CD4-positive, alpha-beta memory T cell (primary cell): ENCODE measurements at places on chromosomes 6 and 20.

GRCh38 chr6:12479881-12480280 is 189.7 kb downstream of the EDN1 start:
- DNase-seq: no peak

DNA sequence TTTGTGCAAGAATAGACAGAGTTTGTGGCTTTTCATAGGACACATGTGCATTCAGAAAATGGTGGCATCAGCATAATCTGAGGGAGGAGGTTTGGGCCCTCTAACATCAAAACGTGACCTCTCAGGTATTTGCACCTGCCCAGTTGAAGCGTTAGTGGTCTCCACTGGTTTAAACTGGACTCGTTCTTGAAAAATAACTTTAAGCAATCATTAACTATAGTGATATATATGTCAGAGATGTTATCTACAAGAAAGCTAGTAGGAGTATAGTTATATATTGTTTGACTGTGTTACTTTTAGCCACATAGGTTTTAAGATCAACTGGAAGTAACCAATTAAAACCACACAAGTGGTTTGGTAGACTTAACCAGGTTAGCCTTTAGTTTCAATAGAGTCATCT is 607.4 kb downstream of the MAFB start:
- DNase-seq: no peak

GRCh38 chr6:110761371-110761770 is 53.9 kb downstream of the CDK19 start:
- no peak for DNase-seq

DNA sequence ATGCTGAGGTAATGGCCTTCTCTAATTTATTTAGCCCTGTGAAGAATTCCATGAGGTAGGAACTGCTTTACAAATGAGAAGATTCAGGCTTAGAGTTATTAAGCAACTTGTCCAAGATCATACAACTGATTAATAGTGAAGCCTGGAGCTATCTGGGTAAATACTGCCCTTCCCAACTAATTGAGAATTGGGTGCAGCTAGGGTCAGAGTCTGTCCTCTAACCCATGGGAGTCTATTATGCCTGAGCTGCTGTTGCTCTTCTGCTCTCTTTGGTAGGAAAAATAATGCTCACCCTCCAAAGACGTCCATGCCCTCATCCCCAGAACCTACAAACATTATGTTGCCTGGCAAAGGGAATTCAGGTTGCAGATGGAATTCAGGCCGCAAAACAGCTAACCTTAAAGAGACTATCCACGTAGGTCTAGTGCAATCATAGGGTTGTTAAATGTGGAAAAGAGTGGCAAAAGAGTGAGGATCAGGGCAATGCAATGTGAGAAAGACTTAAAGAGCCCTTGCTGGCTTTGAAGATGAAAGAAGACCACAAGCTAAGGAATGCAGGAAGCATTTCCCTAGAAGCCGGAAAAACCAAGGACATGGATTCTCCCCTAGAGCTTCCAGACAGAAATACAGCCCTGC is 90.1 kb downstream of the SPTLC3 start:
- DNase-seq: no peak

- DNase-seq: no peak
These were observed 623 bp upstream of the SNX9 start for GRCh38 chr6:157822245-157823000.

- no peak for DNase-seq
These were observed 112.3 kb upstream of the ESR1 start for GRCh38 chr6:151695156-151695555.

DNA sequence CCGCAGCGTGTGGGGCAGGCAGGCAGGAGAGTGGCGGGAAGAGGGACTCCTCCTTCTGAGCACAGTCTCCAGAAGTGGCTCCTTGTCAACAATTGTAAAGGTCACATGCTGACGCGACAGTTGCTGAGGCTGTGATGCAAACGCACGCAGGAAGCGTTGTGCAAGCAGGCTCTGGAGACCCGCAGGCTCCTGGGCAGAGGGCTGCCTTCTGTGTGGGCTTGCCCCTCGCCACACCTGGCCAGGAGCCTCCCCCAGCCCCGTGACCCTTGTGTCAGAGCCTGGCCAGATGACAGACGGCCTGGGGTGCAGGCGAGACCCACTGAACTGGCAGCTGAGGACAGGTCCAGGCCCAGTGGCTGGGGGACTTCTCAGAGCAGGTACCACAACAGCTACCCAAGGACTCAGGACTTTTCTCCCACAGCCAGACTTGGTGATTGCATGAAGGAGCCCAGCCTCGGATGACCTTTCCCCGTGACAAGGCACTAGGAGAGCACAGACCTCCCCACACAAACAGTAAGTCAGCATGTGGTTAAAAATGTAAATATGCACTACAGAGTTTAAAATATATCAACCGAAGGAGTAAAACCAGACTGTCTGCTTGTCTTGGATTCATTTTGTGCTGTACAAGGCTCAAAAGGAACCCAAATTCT is 222.1 kb upstream of the RREB1 start:
- DNase-seq: no peak

DNA sequence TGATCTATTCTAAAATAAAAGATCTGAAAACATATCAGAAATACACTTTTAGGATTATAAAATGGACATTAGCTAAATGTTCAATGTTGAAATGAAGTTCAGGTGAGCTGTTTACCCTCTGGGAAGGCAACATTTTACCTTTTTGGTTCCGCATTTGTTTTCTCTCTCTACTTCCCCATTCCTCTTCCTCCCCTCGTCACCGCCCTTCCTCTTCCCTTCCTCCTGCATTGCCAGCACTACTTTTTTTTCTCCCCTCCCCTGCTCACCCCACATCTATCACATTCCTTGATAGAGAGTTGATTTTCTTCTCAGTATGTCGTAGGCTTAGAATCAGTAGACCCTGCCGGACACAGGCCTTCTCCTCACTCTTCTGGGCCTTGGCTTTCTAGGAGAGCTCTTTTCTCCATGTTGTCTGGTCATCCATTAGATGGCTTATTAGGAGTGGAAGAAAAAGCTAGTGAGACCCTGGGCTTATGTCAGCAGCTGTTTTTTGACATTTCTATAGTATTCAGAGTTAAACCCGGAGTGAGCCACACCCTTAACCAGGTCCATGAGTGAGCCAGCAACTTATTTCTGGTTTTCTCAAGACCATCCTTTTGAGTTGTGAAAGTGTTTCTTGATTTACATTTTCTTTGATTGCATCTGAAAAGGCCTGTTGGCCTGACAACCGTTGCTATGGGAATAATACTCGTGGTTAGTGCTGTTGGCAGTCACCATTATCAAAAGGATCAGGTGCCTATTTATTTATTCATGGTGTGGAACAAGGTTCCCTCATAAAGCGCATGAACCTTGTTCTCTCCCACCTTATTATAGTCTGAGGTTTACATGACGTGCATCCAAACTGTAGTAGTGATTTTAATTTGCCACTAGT is 90.9 kb downstream of the DTD1 start:
- DNase-seq: no peak

DNA sequence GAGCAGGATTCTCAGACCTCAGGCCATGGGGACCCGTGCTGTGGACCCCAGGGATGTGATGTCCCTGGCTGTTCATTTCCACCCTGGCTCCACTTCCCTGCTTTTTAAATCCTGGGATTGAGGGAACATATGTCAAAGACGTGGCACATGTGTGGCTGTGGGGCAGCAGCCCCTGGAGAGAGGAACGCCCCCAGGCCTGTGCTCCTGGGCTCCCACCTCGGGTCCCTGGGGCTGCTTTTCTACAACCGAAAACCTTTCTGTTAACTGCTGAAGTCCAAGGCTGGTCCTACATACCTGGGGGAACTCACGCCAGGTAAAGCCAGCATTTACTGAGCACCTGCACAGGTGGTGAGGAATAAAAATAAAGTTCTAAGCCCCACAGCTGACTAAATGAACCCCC is 102.3 kb upstream of the FRMD1 start:
- DNase-seq: no peak
